ENCODE measurements at places on chromosomes 12 and 14.
A peak's percentile ranks its signal among the peaks of the same experiment; 100 is the strongest.

DNA sequence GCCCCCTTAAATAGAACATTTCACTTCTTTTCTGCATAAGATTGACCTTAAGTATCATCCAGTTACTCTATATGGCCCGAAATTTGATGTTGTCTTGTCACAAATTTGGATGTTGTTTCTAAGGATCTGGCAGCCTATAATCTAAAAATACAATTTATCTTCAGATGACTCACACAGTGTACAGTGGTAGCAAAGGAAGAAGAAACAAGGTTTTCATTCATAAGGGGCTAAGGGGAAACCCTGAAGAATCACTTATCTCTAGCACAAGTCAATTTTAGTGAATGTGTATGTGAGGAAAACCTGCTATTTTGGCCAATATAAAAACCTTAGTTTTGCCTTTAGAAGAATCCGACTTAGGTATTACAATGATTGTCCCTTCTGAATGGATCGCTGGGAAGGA is 606.3 kb upstream of the LRFN5 start:
- no peak for DNase-seq

DNA sequence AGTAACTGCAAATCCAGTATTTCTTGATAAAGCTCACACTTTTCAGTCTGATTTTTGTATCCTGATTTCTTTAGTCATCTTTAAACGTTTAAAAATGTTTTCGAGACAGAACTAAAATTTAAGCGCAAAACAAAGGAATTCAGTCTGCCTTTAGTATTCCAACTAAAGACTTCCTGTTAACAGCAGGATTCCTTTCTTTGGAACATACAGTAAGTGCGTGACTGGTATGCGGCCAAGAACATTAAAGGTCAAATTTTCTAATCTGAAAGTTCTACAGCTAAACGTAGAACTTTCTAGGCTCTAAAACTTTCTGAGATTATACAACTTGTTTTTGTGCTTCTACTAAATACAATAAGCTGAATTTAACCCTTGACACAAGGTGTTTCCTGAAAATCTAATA is 9.9 kb downstream of the SAV1 start:
- no peak for DNase-seq

DNA sequence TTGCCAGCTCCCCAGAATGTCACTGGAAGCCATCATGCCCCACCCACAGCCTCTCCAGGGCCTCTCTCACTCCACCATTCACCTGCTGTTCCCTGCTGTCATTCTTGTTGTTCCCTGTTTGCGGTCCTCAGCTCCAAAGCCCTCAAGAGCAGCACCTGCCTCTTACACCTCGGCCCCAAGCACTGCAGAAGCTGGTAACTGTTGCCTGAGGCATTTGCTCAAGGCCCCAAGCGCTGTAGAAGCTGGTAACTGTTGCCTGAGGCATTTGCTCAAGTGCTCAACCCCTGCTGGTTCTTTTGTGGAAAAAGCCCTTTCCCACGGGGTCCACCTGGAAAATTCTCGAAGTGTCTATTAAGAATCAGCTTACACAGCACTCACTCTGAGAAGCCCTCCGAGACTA is 78.0 kb downstream of the ARL6IP4 start:
- no peak for DNase-seq

GRCh38 chr12:23954332-23954731 is 4.9 kb upstream of the SOX5 start:
- no peak for DNase-seq

- peak; percentile 76 for DNase-seq
Observed at GRCh38 chr14:23829736-23830471, 123.7 kb upstream of the DHRS4 start.

DNA sequence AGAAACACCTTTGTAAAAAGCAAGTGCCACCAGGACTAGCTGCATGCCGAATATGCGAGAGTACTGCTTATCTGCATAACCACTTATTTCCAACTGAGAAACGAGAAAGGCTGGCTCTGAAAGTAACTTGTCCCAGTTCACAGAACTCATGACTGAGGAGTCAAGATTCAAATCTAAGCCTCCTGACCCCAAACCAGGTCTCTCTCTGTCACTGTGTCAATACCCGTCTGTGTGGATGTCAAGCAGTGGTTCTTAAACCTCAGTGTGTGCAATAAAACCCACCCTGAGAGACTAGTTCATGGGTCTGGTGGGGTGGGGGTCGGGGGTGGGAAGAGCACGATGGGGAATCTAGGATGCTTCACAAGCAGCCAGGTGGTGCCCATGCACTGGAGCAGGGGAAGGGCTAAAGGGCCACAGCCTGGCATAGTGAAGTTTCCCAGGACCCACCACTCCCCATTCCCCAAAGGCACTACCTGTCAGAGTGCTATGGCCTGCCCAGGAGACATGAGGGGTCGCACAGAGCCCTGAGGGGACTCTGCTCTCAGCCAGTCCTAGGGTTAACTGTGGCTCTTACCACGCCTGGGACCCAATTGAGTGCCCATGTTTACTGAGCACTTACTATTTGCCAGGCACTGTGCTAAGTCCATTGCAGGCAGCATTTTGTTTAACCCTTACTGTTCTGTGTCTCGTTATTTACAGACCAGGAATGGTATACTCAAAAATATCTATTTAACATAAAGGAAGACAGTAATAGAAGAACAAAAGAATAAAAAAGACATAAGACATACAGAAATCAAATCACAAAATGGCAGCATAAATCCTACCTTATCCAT is 33.4 kb upstream of the PNMA1 start:
- DNase-seq: no peak

DNA sequence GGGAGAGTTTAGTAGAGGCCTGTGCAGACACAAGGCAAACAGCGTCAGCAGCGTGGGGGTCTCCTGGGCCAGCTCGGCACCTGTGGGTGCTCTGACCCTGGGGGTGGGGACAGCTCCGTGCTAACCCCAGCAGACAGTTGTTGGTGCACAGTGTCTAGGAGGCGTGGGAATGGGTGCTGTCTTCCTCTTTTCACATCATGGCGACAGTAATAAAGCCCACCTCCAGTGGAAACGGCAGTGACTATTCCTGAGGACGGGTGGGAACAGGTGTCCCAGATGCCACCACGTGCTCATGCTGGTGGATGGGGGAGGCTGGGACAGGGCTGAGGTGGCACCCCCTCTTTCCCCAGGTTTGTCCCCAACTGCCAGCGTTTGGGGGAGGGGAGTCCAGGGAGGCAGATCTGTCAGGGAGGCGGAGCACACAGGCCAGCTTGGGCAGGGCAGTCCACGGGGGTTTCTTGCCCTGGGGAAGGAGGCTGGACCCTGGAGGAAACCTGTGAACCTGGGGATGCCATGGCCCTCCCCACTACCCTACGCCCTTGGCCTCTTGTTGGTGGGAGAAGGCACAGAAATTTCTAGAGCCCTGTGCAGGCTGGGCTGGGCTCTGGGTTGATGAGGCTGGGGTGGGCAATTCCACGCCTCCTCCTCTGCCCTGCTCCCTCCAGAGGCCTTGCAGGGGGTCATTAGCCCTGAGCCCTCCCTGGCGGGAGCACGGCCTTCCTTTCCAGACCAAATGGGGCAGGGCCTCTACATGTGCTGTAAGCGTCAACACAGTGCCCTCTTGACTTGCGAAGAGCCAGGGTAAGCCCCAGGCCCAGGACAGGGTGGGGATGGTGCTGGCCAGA is 3.8 kb downstream of the ZBTB42 start:
- DNase-seq: no peak

GRCh38 chr12:52044292-52044983 is 6.8 kb upstream of the NR4A1 start:
- peak; percentile 76 for DNase-seq
